Kasumi-1 (cell line): ENCODE measurements at places on chromosomes 4 and X.

DNA sequence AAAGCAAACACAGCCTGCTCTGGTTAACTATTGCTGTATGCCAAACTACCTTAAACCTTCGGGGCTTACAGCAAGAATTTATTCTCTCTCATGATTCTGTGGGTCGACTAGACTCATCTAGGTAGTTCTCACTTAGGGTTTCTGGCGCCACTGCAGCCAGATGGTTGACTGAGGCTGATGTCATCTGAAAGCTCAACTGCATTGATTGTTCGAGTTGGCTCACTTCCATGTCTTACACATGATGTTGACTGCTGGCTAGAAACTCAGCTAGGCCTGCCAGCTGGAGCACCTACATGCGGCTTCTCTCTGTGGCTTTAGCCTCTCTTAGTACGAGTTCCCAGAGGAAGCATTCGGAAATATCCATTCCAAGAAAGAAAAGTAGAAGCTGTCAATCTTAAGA, 103.2 kb downstream of the SRPX start:
- no peak for DNase-seq

DNA sequence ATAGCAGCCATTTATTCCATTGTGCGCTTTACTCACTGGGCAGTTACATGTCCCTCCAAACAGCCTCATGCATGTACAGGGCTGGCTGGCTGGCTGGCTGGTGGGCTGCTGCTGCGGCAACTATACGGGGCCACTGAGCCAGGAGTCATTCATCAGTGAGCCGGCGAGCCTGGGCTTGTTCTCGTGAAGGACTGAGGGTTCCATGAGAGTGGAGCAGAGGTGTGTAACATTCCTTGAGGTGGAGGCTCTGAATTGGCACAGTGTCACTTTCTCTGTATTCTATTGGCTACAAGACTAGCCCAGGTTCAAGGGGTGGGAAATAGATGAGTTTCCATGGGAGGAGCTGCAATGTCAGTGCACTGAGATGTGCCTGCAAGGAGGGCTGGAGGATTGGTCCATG, 89.1 kb downstream of the ARHGAP10 start:
- DNase-seq: no peak

GRCh38 chrX:39550795-39551361, 546.9 kb downstream of the BCOR start:
- no peak for DNase-seq

DNA sequence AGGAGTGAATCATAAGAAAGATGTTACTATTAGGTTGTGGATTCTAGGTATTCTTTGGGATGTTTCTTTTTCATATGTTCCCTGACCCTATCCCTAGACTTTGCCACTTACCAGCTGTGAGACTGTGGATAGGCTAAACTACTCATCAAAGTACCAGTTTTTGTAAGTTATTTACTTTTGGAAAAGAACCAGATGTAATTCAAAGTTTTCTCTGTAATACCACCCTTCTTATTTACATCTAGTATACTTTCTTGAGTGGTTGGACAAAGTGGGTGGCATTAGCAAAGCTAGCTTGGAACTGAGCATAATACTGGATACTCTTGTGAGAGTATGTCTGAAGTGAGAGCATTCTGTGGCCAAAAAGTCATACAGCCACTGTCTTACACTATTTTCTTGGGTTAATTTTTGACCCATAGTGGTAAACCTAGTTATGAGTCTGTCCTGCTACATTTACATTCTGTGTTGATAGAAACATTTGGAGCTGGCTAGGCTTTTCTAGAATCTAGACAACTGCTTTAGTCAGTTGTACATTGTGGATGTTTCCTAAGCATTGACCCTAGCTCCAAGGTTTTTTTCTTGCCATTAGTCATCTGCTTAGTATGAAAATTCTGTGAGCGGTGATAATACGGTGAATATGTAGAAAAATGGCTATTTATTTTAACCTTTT, 41.7 kb downstream of the KDM6A start:
- DNase-seq: no peak
